ENCODE measurements at places on chromosomes 5 and 9.

GRCh38 chr9:137252555-137253506 is 1.7 kb downstream of the STPG3 start:
- no peak for DNase-seq

- DNase-seq = no peak
Observed at GRCh38 chr5:128671943-128672342, 133.9 kb upstream of the FBN2 start.

DNA sequence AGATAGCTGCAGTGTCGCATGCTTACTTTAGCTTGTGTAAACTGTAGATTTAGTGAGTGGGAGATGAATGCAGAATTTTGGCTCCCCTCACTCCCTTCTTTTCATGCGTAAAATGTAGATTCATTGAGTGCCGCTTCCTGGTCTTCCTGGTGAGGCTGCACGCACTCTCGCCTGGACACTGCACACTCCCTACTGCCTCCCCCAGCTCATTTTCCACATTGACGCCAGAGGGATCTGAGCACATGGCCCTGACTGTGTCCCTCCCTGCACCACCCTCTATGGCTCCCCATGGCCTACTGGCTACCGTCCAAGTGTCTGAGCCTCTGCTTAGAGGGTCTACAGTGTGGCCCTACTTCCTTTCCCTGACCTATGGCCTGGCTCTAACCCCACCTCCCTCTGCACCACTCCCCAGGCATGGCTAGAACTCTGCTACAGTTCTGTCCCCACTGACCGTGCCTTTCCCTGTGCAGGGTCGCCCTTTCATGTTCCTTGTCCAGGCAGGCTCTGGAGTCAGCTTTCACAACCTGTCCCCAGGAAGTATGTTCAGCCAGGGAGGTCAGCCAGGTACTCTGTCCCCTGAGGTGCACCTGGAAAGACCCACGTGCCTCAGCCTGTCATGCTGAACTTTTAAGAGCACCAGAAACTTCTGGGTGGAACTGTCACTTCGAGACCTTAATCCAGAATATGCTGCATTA is 160.6 kb downstream of the COL23A1 start:
- no peak for DNase-seq

GRCh38 chr5:142904416-142904815 is 134.2 kb downstream of the ARHGAP26 start:
- DNase-seq = no peak

DNA sequence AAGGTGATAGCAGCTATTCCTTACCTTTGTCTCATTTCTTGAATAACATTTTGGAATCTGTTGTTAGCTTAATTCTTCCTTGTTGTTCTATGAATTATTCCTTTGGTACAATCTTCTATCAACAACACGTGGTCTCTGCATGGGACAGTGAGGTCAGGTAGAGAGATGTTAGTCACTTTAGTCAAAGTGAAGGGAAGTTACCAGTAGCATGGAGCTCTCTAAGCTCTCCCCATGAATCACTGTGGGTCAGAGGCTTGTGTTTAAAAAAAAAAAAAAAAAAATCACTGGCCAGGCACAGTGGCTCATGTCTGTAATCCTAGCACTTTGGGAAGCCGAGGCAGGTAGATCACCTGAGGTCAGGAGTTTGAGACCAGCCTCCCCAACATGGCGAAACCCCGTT is 116.0 kb downstream of the GOLPH3 start:
- no peak for DNase-seq

DNA sequence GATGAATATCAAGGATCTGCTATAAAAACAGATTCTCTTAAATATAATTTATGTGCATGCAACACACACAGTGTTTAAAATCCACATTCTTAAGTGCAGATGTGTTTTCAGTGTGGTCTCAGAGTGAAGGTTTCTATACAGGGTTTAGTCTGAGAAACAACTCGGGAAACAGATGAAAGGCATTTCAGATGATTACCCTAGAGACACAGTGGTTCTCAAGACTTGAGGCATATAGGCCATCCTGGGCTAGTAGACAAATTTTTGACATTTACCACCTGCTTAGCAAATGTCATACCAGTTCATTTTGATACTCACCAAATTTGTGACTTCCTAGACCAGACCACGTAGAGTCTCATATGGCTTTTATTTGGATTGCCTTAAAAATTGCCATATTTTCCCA is 216.5 kb downstream of the ARL15 start:
- DNase-seq = no peak

GRCh38 chr5:1268666-1269065 is 26.2 kb downstream of the TERT start:
- DNase-seq = no peak

GRCh38 chr5:179209359-179210150 is 135.7 kb downstream of the ADAMTS2 start:
- no peak for DNase-seq

- DNase-seq = peak; percentile 48
Observed at GRCh38 chr5:78295035-78295961, 800 bp upstream of the AP3B1 start.

GRCh38 chr5:171221916-171222315 is 87.1 kb upstream of the TLX3 start:
- DNase-seq = no peak

DNA sequence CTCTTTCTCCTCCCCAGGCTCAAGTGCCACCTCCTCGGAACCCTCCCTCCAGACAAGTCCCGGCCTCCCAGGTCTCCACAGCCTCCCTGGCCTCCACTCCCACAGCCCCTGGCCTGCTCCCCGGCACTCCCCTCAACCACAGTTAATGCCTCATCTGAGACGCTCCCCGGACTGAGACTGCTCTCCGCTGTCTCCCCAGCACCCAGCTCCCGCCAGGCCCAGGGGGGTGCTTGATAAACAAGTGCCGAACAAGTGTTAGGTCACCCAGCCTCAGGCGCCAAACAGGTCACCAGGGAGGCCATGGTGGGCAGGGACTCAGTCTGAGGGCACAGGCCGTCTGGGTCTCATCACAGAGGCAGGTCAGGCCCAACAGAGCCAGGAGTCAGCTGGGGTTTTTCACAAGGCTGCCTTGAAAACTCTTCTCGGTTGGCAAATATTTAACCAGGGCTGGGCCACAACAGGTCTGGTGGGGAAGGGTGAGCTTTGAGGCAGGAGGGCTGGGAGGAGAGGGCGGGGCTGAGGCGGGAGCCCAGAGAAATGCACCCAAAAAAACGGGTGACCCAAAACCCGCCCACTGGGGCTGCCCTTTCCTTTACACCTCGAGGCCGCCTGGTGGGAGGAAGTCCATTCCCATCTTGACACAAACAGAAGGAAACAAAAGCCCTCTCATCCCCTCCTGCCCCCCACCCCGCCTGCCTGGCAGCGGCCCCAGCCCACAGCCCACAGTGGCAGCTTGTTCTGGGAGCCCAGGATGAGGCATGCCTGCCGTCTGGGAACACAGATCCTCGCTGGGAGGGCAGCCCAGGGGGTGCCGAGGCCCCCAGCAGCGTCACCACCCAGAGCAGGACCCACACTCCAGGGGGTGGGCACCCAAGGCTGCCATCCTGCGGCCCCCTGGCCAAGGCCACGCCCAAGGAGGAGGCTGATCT is 66.6 kb upstream of the STXBP1 start:
- DNase-seq = no peak

DNA sequence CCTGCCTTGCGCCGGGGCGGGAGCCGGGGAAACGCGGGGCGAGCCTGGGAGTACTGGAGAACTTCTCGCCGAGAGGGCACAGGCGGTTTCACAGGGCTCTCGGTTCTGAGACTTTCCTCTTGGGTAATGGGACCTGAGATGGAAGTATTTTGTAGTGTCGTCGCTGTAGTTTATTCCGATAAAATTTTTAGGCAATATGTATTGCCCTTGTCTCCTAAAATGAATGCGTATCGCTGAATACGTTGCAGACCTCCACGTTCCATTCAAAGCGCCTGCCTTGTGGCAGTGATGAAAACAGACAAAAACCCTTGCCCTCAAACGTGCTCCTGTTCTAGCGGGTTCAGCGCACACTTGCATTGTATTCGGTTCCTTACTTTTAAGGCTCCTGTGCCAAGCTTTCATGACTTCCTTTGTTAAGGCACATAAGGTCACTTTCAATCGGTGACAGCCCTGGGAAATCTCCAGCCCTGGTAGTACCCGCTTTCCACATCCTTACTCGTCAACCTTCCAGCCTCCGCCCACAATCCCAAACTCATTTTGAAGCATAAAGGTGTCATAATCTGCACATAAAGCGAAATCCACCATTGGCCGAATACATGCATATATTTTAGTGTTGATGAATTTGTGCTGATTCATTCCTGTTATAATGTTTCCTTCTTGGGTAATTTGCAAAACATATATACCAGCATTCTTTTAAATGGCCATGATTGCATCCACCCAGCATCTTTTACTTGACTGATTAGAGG is 694 bp downstream of the RMI1 start:
- DNase-seq = no peak

DNA sequence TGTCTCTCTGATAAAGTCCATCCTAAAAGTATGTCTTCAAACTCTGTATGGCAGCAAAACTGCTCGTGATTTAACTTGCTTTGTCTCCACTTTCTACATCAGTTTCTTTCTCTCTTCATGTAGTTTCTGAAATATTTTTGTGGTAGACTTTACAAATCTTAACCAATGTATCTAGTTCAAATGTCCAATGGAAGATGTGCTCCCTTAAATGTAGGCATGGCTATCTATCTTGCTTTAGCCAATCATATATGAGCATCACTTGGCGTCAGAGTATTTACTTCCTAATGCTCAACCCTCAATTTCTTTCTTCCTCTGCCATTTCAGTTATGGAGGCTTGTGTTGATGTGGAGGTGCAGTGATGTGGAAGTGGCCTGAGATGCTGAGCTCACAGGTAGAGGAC is 206.1 kb upstream of the ZNF608 start:
- DNase-seq = no peak

DNA sequence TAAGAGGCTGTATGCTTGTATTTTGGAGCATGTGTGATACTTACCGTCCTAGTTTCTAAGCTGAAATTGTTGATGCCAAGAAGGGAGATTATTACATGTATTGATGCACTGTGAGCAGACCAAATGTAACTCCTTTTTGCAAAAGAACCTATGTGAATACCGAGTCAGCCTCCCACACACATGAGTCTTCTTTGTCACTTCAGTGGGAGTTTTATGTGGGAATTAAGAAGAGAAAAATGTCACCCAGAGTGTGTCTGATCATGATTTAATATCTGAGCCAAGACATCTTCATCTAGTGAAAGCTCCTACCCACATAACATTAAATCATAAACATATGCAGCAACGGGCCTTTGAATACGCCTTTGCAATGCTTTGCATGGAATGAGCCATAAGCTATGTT is 380.3 kb upstream of the ACTBL2 start:
- DNase-seq = no peak

- DNase-seq = no peak
Observed at GRCh38 chr9:81546489-81546888, 142.9 kb downstream of the TLE1 start.

DNA sequence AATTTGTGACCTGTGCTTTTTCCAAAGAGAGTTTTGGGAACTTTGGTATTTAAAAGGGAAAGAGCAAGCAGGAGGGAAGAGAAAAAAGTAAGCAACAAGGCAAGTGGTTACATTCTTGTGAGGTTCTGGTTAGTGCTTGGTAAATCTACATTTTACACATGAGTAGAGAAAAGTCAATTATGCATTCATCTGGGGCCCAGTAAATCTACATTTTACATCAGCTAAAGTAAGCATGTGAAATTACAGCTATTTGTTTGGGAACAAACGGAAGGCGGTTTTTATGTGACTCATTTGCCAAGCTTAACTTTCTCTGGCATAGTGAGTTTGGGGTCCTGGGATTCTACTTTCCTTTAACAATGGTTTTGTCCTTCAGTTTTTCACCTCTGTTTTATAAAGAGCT is 102.2 kb downstream of the SNX18 start:
- no peak for DNase-seq

GRCh38 chr5:53427965-53428364 is 52.5 kb upstream of the FST start:
- DNase-seq = no peak

DNA sequence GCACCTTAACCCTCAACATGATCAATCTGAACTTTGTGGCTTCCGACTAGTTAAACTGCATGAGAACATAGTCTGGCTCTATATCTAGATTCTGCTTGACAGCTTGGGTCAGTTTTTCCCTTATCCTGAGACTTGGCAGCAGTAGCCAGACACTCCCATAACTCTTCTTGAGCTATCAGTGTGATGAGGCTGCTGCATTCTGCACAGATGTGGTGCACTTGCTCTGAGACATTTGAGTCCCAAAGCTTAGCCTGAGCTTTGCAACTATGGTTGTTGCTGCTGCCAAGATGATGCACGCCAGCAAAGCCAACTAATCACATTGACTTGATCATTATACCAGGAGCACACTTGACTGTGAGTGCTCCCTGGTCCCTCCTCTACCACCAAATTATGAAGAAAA is 36.2 kb downstream of the MOCS2 start:
- DNase-seq = no peak

DNA sequence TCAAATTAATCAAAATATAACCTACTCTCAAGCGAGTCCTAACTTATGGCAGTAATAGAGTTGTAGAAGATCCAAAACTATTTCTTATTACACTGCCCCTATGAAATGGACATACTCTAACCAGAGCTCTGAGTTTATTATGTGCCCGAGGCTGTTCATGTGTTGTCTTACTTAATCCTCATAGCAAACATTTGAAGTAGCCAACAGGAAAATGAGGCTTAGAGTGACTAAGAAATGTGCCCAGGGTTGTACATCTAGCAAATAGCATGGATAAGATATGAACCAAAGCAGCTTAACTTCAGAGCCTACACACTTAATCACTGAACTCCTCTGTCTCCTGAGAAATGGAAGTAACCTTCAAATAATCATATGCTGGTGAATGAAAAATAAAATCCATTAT is 1551.7 kb downstream of the MAT2B start:
- DNase-seq = no peak

- DNase-seq = no peak
Observed at GRCh38 chr5:157506981-157507780, 47.2 kb downstream of the NIPAL4 start.

DNA sequence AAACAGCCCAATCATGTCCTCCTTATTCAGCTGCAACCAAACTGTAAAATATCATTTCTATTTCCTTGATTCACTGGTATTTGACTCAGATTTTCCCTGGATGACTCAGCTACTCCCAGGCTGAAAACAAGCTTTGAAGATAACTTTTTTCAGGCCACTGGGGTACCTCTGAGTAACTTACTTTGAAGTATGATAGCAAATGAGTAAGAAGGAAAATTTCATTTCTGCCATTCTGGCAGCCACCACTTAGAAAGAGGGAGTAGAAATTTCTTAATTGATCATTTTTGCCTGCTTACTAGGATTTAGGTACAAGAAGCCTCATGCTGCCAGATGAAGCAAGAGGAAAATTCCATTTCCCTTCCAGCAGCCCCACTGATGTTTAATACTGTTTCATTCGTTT is 247.4 kb downstream of the PRELID2 start:
- no peak for DNase-seq

- no peak for DNase-seq
Observed at GRCh38 chr9:93265972-93266371, 82.0 kb downstream of the WNK2 start.

- no peak for DNase-seq
Observed at GRCh38 chr5:135546912-135547311, 11.1 kb upstream of the NEUROG1 start.

- no peak for DNase-seq
Observed at GRCh38 chr5:143682929-143683386, 129.0 kb upstream of the HMHB1 start.

- no peak for DNase-seq
Observed at GRCh38 chr5:19179571-19179970, 808.4 kb downstream of the CDH18 start.
